Activated CD4-positive, CD25-positive, alpha-beta regulatory T cell treated with anti-CD3 and anti-CD28 coated beads, Interleukin-2, amount 50 U/mL, for 72 hours (primary cell): ENCODE measurements at places on chromosomes 16 and 17.
A peak's percentile ranks its signal among the peaks of the same experiment; 100 is the strongest.

DNA sequence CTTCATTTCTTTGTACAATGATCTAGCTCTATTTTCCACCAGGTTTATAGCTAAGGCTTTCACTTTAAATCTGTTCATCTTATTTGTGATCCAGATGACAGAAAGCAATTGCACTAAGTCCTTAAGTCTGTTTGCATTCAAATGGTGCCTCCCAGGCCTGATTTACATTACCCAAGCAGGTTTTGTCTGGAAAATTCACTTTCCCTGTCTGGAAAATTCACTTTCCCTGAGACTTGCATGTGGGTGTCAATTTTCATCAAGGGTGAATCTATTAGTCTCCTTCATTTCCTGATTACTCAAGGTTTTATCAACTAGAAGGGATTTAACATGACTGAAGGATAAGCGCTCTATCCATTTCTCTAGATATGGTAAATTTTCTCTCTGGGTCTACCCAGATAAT lies 1480.2 kb upstream of the GOT2 start:
- no peak for DNase-seq

- DNase-seq, result no peak
These were observed 39.6 kb downstream of the PKD1 start for GRCh38 chr16:2095918-2096582.

DNA sequence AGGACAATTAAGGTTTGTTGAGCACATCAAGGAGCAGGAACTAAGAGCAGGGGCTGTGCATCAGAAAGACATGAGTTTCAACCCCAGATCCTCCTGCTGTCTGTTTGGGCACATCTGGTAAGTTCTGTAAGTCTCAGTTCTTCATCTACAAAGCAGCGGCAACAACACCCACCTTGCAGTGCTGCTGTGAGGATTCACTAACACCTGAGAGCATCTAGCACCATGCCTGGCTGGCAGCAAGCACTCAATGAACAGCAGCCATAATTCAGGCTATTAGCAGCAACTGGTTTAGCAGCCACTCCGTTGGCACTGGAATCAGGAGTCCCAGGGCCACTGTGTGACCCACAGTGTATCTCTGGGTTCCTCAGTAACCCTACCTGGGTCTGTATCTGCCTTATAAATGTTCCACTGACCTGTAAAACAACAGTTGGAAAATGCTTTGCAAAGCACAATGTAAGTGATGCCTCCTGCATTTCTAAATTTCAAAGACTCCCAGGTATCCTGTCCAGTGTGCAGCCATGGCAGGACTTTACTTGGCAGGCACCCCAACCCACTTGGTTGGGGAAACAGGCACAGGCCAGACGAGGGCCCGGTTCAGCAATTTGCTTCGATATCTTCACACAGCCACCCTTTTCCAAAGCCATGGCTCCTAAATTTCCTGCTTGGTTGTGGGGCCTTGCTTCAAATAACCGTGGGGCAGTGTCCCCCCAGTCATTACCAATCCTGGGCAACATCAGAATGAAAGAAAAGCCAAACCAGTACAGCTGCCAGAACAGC lies 4.2 kb downstream of the ST3GAL2 start:
- DNase-seq, result no peak

GRCh38 chr17:72613396-72613795 lies 479.1 kb downstream of the SLC39A11 start:
- no peak for DNase-seq

DNA sequence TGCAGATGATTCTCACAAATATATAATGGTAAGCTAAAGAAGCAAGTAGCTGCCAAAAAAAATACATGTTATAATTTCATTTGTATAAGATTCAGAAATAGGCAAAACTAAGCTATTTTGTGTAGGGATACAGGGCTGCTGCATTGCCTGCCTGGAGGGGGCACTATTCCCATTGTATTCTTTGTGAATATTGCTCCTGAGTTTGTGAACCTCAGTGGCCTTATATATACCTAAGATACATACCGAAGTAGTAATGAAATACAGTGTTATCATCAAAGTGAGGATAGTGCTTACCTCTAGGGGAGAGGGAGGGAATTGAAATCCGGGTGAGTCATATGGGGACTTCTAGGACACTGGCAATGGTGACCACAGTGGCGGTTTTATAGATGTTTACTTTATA lies 53.5 kb downstream of the C17orf58 start:
- no peak for DNase-seq

GRCh38 chr16:69787883-69788282 lies 25.8 kb downstream of the WWP2 start:
- no peak for DNase-seq

GRCh38 chr17:55410722-55411462 lies 10.7 kb downstream of the MMD start:
- no peak for DNase-seq

GRCh38 chr17:7856011-7856810 lies 1.1 kb downstream of the NAA38 start:
- DNase-seq, result no peak

DNA sequence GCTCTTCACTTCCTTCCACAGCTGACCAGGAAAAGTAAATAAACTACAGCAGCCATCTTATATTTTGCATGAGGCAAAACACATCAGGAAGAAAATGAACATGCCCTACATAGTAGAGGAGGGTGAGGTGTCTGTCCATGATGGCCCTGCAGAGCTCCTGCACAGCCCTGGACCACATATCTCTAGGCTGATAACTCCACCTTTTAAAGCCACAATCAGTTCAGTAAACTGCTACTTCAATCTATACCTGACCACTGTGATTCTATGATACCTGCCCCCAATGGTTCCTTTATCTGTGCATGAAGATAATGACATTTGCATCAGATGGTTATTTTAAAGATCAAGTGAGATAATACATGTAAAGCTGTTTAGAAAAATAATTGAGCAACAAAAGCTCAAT lies 82.2 kb downstream of the HELZ start:
- DNase-seq, result no peak

GRCh38 chr17:71252436-71252835 lies 868.4 kb upstream of the SOX9 start:
- no peak for DNase-seq

DNA sequence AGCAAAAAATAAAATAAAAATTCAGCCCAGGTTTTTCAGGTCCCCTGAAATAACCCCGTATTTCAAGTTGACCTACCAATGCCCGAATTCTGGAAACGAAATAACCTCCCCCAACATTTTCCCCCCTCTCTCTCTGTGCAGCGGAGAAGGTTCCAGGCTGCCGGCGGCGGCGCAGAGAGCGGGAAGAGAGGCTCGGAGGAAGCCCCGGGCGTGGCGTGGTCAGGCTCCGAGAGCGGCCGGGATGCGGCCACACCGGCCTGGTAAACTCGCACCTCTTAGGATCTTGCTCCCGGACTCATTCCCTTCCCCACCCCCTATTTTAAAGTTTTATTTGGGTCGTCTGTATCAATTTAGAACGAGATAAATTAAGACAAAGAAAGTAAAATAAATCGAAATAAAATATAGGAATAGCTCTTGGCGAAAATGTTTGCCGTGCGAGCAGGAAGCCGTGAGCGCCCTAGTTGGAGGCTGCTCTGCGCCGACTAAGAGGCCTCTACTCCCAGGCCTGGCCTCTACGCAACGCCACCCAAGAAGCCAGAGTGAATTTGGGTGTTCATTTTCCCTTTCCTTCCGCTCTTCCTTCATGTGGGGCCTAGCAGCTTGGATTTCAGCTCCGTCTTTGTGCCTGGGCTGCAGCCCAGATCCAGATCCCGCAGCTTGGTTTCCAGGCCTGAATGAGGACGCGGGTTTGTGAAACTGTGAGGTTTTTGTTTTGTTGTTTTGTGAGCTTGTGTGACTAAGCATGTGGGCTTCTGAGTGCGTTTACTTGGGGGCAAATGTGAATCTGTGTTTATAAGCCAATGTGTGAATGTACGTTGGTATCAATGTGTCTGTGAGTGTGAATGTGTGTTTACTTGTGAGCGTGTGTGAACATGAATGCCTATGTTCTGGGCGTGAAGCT lies 1.5 kb upstream of the HOXB6 start:
- DNase-seq, result no peak

- no peak for DNase-seq
These were observed 56.0 kb downstream of the MRM1 start for GRCh38 chr17:36657390-36657762.

DNA sequence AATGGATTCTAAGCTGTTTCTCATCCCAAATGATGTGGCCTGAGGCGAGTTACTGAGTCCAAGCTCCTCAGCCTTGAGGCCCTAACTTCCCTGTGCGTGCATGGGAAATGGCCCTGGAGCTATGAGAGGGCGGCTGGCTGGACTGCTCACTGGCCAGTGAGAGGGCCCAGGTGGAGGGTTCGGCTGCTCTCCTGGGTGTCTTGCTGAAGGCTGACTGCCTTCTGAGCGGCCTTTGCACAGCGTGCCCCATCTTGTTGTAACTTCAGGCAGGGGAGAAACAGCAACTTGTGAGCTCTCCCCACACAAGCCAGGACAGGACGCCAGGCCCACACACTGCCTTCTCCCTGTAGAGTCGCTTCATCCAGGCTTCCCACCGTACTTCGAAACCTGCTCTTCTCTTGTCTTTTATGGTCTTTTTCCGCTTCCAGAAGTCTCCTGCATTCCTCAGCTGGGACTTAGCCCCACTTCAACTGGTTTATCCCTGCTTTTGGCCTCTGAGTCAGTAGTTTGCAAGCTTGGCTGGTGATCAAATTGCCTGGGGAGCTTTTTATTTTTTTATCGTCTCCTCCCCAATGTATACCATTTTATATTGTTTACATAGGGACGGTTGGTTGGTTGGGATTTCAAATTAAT lies 13.3 kb downstream of the CDH3 start:
- DNase-seq, result no peak

GRCh38 chr17:29807520-29808361 lies 122.3 kb downstream of the SSH2 start:
- DNase-seq, result peak; percentile 63

GRCh38 chr16:65413861-65414260 lies 292.0 kb upstream of the CDH11 start:
- no peak for DNase-seq

DNA sequence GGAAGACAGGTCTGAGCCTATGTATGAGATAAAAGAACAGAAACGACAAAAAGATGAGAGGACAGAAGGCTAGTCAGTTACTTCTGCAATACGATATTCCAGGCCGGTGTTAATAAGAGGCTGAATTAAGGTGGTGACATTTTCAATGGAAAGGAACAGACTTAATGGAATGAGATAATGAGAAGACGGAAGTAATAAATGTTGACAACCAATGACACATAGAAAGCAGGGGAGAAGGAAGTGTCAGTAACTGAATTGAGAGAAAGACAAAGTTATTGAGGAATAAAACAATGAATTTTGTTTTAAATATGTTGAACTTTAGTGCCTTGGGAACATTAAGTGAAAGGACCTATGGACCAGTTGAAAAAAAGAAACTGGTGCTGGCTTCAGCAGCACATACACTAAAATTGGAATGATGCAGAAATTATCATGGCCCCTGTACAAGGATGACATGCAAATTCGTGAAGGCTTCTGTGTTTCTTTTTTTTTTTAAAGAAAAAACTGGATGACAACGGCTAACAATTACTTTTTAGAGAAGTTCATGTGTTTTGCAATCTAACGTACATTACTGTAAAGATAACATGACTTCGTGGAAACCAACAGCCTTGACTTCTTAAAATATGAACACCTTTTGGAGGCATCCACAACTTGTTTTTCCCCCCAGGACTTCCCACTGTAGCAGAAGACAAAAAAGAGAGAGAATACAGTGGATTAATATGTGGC lies 18.5 kb upstream of the CPD start:
- DNase-seq, result no peak
